ENCODE measurements at places on chromosomes 4 and X.

DNA sequence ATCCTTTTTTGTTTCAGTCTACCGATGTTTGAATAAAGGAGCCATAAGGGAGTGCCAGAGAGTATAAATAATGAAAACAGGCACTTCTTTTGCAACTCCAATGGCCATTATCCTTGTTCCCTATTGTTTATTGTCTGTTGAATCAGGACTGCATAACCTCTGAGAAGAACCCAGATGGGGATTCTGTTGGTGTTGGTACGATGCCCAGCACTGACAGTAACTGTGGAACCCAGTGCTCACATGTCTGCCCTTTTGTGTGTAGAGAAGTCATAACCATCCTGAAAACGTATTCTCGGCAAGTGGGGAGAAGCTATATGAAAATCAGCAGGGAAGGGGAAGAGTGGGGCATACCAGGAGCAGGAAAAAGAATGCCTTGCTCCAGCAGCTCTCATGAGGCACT is 195.1 kb upstream of the EDNRA start:
- no peak for DNase-seq

DNA sequence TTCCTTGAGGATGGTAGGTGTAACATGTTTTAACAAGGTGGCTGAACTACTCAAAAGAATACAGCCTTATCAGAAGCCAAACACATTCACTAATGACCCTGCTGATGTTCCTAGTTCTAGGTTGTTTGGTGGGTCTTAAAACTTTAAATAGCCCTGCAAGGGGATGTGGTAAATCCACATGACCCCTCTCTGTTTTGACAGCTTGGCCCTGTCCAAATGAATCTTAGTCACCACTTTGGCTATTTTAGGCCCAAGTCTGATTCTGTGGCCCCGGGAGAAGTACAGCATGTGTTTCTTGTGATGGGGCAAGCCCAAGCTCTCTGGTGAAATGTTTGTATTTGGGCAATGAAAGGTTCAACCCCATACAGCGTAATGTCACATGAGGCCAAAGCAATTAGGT is 54.5 kb upstream of the GPR34 start:
- no peak for DNase-seq

GRCh38 chr4:7960017-7960789 is 20.5 kb upstream of the AFAP1 start:
- DNase-seq = no peak

DNA sequence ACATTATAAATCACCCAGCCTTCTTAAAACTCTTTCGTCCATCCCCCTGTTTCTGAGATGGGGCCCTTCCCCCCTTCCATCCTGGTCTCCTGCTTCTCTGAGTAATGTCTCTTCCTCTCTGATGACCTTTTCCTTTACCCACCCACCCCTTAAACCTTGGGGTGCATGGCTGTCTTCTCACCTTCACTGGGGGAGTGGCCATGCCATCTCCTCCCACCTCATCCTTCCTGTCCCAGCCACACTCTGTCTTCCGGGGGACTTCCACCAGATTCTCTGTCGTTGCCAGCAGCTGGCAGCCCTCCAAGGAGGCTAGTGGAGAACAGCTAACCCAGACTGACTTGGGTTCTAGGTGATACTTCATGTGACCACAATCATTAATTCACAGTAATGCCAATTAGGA is 83.2 kb upstream of the SCML1 start:
- no peak for DNase-seq

DNA sequence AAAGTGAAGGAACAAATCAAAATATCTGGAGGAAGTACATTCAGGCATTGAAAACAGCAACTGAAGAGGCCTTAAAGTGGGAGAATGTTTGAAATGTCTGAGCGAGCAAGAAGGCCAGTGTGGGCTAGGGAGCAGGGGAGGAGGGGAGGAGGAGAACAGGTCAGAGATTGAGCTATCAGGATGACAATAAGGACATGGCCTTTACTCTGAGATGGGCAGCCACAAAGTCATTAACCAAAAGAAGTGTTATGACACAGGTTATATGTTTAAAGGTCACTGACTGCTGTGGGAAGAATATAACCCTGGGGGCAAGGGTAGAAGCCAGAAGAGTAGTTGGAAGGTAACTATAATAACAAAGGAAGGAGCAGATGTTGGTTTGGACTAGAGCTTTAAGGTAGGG is 315.4 kb downstream of the INPP4B start:
- DNase-seq = no peak

GRCh38 chrX:19708683-19709082 is 178.7 kb downstream of the SH3KBP1 start:
- DNase-seq = no peak

- DNase-seq = no peak
These were observed 452.9 kb downstream of the SPRY1 start for GRCh38 chr4:123849495-123849894.

GRCh38 chrX:10083809-10084208 is 73.0 kb upstream of the CLCN4 start:
- DNase-seq = no peak

- DNase-seq = no peak
These were observed 76.1 kb downstream of the CHST7 start for GRCh38 chrX:46649421-46650260.

Measured in fibroblast of skin of left quadriceps (primary cell).